ENCODE measurements at places on chromosomes 13 and 19.

GRCh38 chr13:111049791-111050538 lies 65.1 kb upstream of the ARHGEF7 start:
- DNase-seq: peak; percentile 19

DNA sequence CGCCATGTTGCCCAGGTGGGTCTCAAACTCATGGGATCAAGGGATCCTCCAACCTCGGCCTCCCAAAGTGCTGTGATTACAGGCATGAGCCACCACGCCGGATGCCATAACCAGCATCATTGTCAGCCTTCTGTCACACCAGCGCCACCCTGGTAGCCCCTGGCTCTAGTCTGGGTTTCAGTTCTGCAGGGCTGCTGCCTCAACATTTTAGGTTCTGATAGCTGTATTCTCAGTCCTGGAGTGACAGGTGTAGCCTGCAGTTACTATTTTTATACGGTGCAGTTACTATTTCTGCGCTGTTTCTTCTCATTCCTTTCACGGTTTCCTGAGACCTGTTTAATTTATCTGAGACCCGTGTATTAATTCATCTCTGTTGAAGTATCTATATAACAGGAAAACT lies 57.1 kb downstream of the TRPM4 start:
- DNase-seq: no peak

- DNase-seq: no peak
Measured at GRCh38 chr19:6481541-6482342, at the start of gene DENND1C. TSS of gene DENND1C (minus strand) at chr19:6481787. CDS start at chr19:6481695, 92 bp downstream.

- DNase-seq: no peak
Measured at GRCh38 chr13:36293497-36293896, 4.1 kb downstream of the CCDC169 start.

DNA sequence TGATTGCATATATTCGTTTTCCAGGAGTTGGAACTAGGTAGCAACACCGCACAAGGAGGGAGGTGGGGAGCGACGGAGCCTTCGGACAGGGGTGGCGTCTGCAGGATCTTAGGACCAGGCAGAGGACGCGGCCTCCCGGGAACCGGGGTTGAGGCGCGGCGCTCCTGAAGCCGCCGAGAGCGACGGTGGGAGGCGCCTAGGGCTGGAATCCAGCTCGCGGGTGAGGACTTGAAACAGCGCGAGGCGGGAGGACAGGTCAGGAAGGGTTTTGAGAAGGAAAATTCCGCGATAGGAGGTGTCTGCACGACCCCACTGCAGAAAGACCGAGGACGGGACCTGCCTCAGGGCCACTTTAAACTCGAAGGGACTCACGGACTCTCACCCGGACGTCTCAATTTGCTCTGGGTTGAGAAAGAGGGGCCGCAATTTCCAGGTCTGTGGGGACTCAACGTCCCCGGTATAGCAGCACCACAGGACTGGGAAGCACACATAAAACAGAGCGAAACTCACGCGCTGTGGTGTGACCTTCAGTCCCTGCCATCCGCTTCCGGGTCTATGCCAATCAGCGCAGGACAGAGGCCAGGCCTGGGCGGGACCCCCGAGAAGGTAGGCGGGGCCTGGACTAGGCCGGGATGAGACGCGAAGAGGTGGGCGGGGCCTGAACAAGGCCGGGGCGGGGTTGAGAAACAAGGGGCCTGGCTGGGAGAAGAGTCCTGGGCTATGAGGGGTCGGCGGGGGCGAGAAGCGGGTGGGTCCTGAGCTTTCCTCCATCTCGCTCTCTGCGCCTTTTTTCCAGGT lies at the start of gene ZNF320:
Gene ZNF320 (minus strand): TSS at position 498 of the 798 bp plus-strand sequence. CDS start 7,380 bp downstream, outside the sequence.
- peak; percentile 99 for DNase-seq
